ENCODE measurements at places on chromosomes 4 and X.

- no peak for DNase-seq
Observed at GRCh38 chrX:134752981-134753717, 94.9 kb upstream of the PLAC1 start.

GRCh38 chr4:187436251-187436650 lies 559.3 kb upstream of the ZFP42 start:
- no peak for DNase-seq

GRCh38 chrX:107729558-107730297 lies 45.9 kb downstream of the TSC22D3 start:
- no peak for DNase-seq

DNA sequence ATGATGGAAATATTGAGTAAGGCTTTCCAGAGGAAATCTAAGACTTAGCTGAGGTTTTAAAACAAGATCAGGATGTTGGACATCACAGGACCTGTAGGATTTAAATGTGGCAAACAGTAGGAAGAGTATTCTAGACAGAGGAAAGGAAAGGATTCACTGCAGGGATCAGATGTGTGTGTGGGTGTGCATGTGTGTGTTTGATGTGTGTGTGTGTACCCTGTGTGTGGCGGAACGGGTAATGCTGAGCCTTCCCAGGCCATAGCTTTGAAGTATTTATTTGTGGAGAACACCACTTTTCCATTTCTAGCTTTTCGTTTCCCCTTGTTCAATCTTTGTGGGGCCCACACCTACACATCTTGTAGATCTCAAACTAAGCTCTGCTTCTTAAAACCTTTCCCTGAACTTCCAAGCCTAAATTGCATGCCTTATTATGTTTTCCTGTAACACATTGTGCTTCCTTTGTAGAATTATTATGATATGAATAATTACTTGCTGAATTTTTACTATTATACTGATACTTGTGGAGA lies 6.9 kb downstream of the GUCY1A1 start:
- DNase-seq, result no peak

DNA sequence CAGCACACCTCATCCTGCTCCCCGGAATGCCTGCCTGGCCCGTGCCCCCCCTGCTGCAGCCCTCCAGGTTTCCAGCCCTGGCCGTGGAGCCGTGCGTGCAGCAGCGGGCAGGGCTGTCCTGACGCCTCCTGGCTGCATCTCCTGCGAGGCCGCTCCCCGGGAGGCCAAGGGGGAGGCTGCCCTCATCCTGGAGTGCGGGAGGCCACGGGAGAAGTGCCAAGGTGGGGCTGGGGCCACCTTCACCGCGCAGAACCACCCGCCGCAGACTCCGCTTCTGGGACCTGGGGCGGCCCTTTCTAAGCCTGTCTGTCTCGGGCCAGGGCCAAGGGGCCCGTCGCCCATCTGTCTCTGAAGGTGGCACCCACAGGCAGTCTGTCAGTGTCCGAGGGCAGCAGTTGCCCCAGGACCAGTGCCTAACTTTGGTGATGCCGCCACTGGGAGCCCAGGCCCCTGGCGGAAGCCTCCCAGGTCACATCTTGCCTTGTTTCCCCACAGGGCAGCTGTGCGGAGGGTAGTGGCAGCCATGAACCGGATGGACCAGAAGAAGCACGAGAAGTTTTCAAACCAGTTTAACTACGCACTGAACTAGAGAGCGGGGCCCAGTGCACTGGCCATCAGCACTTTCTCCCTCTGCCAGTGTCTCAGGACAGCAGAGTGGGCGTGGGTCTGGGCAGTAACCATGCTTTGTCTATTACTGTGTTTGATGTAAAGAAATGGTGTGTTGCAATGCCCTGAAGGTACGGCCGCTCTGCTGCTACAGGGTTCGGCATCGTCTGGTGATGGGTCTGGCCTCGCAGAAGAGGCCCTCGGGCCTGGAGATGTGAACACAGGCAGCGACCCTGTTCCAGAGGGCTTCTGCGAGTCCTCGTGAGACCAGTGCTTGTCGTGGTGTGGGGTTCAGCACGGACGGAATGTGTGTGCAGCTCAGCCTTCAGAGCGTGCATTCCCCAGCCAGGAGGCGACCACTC lies 20.6 kb downstream of the NKX1-1 start:
- no peak for DNase-seq

GRCh38 chrX:85619962-85620361 lies 240.5 kb upstream of the POF1B start:
- DNase-seq, result no peak

DNA sequence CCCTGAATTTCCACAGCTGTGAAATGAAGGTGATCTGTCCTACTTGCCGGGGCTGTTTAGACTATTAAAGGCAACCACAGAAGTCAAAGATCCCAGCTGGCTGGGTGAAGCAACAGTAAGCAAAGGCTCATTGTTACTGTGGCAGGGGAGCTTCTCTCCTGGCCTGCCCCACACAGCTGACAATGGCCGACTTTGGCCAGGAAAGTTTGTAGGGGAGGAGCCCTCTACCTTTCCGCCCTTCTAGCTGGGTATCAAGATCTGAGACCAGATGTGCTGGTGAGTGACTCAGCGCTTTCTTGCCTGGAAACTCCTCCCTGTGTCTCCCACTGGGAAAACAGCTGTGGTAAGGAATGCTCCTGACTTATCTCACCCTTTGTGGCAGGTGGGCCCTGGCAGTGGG lies 21.1 kb downstream of the RASSF6 start:
- DNase-seq, result peak; percentile 35

- no peak for DNase-seq
Observed at GRCh38 chr4:10974371-10974770, 289.8 kb upstream of the CLNK start.

- no peak for DNase-seq
Observed at GRCh38 chr4:88429401-88429800, 27.5 kb upstream of the HERC5 start.

- no peak for DNase-seq
Observed at GRCh38 chr4:158816955-158817354, 48.1 kb downstream of the FNIP2 start.

- DNase-seq, result no peak
Observed at GRCh38 chrX:25754399-25754798, 383.7 kb upstream of the MAGEB18 start.

DNA sequence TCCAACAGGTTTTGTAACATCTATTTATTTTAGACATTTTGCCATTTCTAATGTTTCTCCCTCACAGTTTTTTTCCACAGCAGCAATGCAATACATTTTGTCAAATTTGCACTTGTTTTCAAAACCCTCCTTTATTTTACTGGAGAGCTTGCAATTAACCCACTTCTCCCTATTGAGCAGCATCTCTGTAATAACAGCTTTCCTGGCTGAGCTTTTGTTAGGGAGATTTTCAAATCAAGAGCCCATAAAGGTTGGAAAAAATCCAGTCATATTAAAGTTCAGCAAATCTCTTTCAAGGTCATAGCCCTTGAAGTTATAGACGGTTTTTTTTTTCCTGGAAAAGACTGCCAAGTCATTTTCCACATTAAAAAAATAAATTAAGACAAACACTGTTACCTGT lies 450.6 kb upstream of the TENM3 start:
- no peak for DNase-seq

DNA sequence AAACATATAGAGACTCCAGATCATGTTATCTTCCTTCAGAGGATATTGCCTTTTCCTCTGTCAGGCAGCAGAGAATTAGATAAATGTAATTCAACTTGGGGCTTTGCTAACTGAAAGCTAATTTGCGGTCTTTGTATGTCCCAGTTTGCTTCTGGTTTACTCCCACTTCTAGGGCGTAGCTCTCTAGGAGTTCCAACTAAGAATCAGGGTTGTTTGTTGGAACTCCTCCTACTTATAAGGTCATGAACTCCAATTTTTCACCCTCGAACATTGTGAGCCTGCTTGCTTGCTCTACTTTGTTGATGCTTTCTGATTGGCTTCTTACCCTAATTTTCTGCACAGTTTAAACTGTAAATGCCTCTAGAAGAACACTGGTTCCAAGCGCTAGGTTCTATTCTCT lies 66.1 kb downstream of the FMR1NB start:
- DNase-seq, result no peak

GRCh38 chrX:45783002-45783401 lies 582.3 kb upstream of the DIPK2B start:
- DNase-seq, result no peak

GRCh38 chrX:11579636-11580600 lies 85.8 kb downstream of the ARHGAP6 start:
- DNase-seq, result peak; percentile 32

DNA sequence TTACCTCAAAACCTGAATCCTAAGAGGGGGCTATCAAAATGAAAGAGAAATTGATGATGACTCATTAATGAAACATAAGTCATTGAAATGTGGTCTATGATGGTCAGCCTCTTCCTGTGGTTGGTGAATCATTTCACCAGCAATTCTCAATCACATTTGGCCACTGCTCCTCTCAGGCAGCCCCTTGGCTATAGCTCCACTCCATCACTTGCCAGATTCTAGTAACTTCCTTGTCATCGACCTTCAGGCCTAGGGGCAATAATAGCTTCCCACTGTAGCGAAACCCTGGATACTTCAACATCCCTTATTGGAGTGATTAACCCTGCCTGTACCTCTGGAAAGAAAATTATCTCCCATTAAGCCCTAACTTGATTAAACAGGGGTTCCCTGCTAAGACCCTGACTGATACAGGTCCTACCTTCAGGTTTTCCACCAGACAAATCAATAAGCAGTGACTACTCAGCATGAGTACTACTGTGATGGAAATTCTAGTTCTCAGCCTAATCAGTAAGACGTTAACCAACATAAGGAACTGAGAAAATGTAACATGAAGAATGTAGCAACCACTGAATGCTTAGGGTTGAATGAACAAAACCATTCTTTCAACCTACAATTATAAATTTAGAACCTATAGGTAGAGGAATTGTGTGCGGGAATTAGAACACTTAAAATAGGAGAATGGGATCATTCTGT lies 30.4 kb downstream of the ADH7 start:
- peak; percentile 76 for DNase-seq

DNA sequence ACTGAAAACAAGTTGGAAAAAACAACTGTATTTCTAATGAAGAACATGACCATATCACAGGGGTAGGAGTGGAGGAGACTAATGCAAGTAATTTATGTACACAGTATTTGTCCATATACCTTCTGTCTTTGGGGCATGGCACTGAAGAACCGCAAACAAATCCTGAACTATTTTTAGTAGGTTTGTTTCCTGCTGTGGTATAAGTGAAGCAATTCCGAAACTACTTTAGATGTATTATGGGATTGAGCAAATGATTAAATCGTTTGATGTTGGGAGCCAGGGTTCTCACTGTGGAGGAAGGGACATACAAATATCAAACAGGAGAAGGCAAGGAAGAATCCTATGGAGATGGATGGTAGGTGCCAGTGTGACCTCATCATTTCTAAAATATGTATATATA lies 18.9 kb upstream of the SH3KBP1 start:
- no peak for DNase-seq

Measured in muscle of back (tissue), 13 donors.